Osteocyte (in vitro differentiated cells): ENCODE measurements at places on chromosomes 11 and 22. TPM values are rescaled to one million over a fixed set of nuclear protein-coding genes. Genes with fewer than 3 reads are reported as not detected.

BIK gene
- total RNA-seq: not detected in 2 replicates

ARL14EP gene
- total RNA-seq: 21.6 and 21.7 TPM in 2 replicates

SLC22A25 gene
- not detected in 2 replicates for total RNA-seq

GRCh38 chr22:33894515-33894914 lies 25.8 kb downstream of the LARGE1 start:
- no peaks in the 10 kb centered on the region for H3K36me3 ChIP-seq
- no peaks in the 10 kb centered on the region for H3K27me3 ChIP-seq

- peaks cover 6% of the 10 kb centered on the region for H3K36me3 ChIP-seq
- no peak overlapping the region for H3K4me3 ChIP-seq
- no peaks in the 10 kb centered on the region for H3K27me3 ChIP-seq
- DNase-seq: no peak
- H3K4me1 ChIP-seq: peaks cover 67% of the 10 kb centered on the region
- H3K27ac ChIP-seq: peak overlapping the region; percentile 91
Measured at GRCh38 chr11:65912845-65913244, 6.0 kb downstream of the C11orf68 start.

DNA sequence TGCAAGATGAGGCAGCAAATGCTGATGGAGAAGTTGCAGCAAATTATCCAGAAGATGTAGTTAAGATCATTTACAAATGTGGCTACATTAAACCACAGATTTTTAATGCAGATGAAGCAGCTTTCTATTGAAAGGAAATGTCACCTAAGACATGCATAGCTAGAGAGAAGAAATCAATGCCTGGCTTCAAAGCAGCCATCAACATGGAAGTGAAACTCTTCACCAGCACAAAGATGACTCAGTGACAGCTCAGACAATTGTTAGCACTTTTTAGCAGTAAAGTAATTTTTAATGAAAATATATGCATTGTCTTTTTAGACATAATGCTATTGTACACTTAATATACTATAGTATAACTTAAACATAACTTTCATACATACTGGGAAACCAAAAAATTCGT lies 71.4 kb downstream of the FANCF start:
- H3K4me1 ChIP-seq: no peaks in the 10 kb centered on the region
- no peak overlapping the region for H3K4me3 ChIP-seq
- H3K27me3 ChIP-seq: no peaks in the 10 kb centered on the region
- no peak overlapping the region for H3K27ac ChIP-seq
- DNase-seq: no peak

DNA sequence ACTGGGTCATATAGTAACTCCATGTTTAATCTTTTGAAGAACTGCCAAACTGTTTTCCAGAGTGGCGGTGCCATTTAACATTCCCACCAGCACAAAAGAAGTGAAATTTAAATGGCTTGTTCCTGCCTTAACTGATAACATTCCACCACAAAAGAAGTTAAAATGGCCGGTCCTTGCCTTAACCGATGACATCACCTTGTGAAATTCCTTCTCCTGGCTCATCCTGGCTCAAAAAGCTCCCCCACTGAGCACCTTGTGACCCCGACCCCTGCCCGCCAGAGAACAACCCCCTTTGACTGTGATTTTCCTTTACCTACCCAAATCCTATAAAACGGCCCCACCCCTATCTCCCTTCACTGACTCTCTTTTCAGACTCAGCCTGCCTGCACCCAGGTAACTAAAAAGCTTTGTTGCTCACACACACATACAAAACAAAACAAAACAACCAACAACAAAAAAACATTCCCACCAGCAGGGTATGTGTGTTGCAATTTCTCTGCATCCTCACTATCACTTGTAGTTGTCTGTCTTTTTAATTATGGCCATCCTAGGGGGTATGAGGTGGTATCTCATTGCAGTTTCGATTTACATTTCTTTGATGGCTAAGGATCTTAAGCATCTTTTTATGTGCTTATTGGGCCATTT lies 109.0 kb downstream of the FAR1 start:
- no peaks in the 10 kb centered on the region for H3K36me3 ChIP-seq
- H3K27ac ChIP-seq: no peak overlapping the region
- no peak overlapping the region for H3K4me3 ChIP-seq
- no peak for DNase-seq
- H3K27me3 ChIP-seq: peaks cover 52% of the 10 kb centered on the region

GRCh38 chr11:61270354-61271076 lies 24.6 kb downstream of the VWCE start:
- H3K27me3 ChIP-seq: no peaks in the 10 kb centered on the region
- H3K4me3 ChIP-seq: no peak overlapping the region
- peaks cover 2% of the 10 kb centered on the region for H3K4me1 ChIP-seq
